ENCODE measurements at places on chromosomes 5 and 9.

- DNase-seq, result no peak
Observed at GRCh38 chr5:127216898-127217675, 73.5 kb upstream of the MEGF10 start.

- DNase-seq, result no peak
Observed at GRCh38 chr9:93857528-93857927, 97.6 kb downstream of the BARX1 start.

DNA sequence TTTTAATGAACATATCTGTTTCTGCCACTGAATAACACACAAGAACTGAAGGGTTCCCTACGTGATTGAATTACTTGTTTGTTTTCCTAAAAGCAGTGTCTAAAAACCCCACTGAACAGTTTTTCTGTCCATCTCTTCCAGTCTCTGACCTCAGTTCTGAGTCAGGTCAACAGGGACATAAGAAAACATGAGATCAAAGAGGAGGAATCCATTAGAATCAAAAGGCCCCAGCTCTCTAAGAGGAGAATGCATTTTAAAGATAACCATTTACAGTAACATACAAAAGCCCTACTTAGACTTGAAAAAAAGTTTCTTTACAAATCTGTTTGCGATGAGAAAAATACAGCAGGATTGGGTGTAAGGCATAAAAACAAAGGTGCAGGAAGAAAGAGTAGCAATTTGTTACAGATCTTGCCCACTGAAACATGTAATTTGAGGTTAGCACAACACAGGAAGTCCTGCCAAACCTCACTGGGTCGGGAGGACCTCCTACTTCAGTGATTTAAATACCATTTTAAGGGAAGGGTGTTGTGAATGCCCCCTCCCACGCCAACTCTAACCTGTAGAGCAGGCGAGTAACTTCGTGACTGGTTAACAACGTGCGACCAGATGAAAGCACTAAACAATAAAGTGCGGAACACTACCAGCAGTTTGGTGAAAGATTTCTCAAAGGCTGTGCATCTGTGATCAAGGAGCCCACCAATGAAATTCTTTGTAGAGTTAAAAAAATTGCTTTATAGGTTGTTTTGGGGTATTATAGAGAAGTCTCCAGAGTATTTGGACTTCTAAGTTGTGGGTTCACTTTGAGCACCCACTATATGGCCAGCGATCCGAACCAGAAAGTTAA is 1.3 kb downstream of the QSOX2 start:
- DNase-seq, result no peak

DNA sequence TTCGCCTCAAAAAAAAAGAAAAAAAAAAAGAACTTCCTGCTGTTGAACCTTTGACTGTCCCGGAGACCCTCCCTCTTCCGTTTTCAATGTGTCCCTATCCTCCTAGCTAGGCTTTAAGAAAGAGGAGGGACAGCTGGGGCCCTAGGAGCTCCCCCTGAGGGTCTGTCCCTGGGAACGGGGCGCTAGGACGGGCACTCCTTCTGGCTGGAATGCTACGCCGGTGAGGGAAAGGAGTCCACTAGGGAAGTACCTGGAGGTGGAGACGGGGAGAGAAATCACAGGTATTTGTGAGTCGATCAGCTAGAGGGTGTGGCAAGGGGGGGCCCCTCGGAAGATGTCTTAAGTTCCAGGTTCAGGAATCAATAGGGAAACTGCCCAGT is 4.6 kb downstream of the SIT1 start:
- peak; percentile 92 for DNase-seq

- no peak for DNase-seq
Observed at GRCh38 chr5:109027983-109028607, 280.4 kb downstream of the FER start.

DNA sequence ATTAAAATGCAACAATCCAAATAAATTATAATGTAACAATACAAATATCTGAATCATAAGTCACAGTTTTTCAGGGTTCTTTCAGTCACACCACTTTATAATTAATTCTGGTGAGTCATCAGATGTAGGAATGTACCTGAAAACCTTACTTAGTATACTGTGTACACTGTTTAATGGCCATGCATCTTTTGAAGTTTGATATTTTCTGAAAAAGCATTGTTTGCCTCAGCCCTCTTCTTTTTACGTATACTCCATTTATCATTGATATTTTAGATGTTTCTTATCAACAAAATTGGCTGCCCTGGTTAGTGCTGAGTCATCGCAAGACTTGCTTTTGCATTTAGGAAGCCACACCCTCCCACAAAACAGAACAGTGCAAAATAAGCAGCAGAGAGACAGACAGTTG is 218.6 kb downstream of the PJA2 start:
- DNase-seq, result peak; percentile 71

DNA sequence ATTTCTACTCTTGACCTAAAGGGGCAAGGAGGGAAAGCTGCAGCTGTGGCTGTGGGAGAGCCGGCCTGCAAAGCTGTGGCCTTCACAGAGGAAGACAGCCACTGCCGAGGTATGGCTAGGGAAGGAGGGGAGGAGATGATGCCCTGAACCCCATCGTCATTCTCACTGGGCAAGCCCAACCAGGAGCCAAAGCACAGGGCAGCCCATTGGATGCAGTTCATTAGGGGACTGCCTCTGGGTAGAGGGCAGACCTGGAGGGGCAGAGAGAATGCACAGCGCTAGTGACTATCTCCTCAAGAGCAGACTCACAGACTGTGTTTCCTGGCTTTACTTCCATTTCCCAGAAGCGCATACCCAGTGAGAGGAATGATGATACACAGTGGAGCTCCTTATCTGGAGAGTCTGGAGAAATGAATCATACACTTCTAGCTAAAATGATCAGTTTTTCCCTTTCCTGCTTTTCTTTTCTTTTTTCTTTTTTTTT is 47.2 kb upstream of the TTC23L start:
- no peak for DNase-seq

DNA sequence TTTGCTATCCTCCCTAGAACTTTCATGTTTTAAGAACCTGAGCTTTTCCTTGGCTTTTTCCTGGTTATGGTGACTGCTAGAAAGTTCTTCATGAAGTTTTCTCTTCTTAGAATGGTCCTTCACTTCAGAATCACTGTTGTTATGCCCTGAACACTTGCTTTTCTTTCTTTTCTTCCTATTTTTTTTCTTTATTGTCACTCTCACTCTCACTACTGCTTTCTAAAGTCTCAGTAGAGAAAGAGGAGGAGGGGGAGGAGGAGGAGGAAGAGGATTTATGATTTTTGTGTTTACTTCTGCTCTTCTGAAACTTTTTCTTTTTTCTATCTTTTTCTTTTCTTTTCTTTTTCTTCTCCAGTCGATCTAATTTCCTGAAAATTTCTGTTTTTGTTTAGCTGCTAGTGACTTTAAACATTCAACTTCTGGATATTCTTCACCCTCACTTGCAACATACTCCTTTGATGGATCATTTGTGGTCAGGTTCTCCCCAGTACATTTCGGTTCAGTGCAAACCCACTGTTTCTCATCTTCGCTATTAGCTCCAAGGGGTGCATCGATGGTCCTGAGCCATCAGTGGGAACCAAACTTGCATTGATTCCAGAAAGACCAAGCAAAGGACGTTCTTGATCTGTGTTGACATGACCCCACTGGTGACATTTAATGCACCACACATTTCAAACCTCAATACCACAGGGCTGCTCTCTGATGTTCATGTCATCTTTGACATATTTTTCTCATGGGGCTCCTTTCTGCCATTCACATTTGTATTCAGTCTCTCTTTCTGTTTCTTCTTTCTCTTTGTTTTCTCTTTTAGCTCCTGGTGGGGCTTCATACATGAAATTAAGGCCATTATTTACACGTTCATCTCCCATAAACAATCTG is 81.6 kb upstream of the HAND1 start:
- DNase-seq, result no peak

GRCh38 chr5:109898269-109899162 is 208.8 kb downstream of the MAN2A1 start:
- DNase-seq, result no peak

GRCh38 chr5:158644301-158644700 is 455.4 kb downstream of the EBF1 start:
- no peak for DNase-seq

DNA sequence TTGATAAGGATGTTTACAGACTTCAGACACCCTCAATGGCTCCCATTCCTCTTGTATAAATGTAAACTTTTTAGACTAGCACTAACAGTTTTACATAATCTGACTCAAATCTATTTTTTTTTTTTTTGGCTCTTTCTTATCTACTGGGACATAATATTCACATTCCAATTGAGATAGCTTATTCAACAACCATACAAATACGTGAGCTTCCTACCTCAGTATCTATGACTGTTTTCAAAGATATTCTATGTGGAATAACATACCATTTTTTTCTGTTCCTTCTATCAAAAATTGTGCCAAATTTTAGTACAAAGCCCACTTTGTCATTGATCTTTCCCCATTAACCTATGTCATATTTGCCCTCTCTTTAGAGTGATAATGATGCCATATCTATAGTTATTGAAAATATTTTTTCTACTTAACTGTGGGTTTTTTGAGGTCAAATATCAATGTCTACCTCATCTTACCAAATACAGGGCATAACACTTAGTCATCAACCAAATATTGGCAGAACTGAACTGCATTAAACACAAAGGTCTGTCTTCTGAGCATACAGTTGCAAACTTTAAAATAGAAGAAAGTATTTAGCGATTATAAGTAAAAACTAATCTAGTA is 482.6 kb downstream of the PTPRD start:
- no peak for DNase-seq

DNA sequence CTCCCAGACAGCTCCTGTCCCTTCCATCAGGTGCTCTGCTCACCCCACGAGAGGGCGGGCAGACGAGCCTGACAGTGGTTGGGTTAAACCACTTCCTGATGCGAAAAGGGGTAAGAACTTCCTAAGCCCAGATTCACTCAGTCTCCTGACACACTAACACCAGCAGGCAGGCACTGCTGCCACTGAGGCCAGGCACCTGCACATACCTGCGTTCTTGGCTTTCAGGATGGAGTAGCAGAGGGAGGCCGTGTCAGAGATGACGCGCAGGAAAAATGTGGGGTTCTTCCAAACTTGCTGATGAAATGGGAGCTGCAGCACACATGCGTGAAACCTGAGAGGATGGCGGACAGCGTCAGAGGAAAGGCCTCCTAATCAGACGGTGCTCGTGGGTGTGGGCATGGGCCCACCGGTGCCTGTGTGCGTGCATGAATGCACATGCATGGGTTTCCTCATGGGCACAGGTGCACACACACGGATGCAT is 29.9 kb downstream of the SLC6A18 start:
- DNase-seq, result no peak

DNA sequence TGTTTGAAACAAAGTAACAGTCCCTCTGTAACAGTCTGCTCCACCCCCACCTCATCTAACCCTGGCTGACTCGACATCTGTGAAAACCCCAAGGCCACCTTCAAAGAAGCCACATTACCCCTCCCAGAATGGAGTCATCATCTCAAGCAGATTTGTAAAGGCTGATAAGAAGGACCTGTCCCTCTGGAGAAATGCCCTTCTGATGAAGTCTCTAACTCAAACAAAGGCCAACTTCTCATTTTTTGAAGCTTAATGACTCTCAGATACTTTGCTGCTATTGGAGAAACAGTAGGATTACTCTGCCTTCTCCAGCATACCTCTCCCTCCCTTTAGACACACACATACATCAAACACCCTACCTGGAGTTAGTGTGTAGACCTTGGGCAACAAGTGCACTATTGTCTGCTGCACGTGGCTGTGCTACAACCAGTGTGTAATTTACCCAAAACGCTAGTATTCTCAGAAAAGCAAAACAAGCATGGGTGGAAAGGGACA is 5.3 kb upstream of the SUSD1 start:
- no peak for DNase-seq

DNA sequence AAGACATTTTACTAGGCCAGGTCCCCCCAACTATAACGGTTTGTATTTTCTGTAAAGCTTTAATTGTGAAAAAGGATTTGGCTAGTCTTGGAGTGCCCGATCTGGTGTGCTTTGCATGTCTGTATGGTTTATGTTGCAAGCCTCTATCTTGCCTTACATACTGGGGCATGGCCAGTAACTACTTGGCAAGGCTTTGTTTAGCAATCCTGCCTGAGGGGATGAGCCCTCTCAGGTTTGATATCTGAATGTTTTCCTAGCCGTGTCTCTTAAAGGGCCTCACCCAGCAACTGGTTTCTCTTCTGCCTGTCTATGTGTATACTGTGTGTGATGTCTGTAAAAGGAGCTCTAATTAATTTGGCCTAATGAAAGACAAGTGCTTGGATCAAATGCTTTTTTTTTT is 61.3 kb upstream of the SPINK5 start:
- DNase-seq, result no peak

DNA sequence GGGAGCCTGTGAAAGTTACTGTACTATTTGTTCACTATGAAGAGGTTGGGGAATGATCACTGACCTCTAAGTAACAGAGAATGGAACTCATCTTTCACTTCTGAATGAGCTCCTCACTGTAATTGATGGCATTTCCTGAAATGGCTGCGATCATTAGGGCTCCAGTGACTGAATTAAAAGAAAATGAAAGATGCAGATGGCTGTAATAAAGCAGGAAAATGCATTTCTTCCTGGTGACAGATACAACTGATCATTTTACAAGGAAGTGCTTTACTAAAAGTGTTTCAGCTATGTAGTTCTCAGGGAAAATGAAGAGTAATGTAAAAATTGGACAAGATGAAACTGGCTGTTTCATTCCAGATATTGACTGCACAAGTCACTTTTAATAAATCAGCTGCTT is 1200.6 kb upstream of the NUDT12 start:
- no peak for DNase-seq

GRCh38 chr5:137561608-137562007 is 62.5 kb upstream of the SPOCK1 start:
- DNase-seq, result no peak

- no peak for DNase-seq
Observed at GRCh38 chr9:98869866-98870265, 62.4 kb downstream of the GALNT12 start.

- DNase-seq, result no peak
Observed at GRCh38 chr5:179287631-179288030, 57.6 kb downstream of the ADAMTS2 start.

DNA sequence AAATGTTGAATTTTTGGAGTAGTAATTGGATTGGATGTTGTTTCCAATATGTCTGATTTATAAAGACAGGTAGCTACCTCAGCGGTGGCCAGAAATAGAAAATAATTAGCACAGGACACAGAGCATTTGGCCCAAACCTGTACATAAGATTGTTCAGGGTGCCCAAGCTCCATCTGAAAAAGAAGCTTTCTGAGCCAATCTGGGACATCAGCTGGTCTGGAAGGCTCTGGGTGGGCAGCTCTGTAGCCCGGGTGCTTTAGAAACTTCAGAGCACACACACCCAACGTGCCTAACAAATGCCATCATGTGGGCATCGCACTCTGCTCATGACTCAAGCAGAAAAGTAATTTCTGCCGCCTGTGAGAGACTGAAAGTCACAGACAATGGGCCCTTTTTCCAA is 460.7 kb downstream of the ICE1 start:
- no peak for DNase-seq

- no peak for DNase-seq
Observed at GRCh38 chr9:93645149-93645889, 68.9 kb downstream of the PHF2 start.

Measured in RWPE1 (cell line).